ENCODE measurements at places on chromosomes 5 and 9.
A peak's percentile ranks its signal among the peaks of the same experiment; 100 is the strongest.

- no peak for DNase-seq
Observed at GRCh38 chr5:4130819-4131218, 535.2 kb downstream of the IRX1 start.

- DNase-seq = no peak
Observed at GRCh38 chr5:169702693-169703481, 65.8 kb downstream of the DOCK2 start.

DNA sequence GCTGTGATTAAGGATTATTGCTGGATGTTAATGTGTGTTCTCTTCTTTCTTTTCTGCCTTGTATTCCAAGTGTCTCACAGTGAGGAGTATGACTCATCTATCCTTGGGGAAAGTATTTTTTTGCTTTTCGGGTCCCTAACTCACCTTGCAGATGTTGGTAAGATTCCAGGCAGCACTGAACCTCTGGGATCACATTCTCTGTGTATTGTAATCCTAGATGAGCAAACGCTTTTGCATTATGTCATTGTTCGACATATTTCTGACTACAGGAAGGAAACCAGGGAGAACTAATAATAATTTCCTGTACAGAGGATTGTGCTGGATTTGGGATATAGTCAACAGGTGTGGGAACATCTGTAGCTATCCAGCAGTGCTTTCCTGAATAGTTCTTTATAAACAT is 246.1 kb upstream of the TUT7 start:
- DNase-seq = no peak

DNA sequence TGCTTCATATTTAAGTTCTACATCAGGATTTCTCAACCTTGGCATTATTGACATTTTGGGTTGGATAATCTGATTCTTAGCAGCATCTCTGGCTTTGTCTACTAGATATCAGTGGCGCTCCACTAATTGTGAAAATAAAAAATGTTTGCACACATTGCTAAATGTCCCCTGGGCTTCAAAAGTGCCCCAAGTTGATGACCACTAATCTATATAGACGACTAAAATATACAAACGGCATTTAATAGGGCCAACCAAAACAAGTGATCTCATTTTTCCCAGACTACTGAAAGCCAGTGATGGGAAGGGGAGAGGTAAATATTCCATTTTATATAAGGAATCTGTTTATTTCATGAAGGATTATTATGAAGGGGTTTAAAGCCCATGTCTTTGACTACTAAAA is 118.6 kb downstream of the HOMER1 start:
- DNase-seq = no peak

- DNase-seq = no peak
Observed at GRCh38 chr9:16367605-16368231, 502.8 kb downstream of the BNC2 start.

DNA sequence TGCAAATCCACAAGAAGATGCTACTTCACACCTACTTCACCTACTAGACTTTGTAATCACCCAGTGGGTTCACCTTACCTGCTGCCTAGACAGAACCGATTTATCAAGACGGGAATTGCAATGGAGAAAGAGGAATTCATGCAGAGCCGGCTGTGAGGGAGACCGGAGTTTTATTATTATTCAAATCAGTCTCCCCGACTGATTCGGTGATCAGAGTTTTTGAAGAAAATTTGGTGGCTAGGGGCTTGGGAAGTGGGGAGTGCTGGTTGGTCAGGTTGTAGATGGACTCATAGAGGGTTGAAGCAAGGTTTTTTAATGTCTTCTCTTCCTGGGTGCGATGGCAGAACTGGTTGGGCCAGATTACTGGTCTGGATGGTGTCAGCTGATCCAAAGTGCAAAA is 23.4 kb downstream of the SFXN1 start:
- DNase-seq = no peak

- no peak for DNase-seq
Observed at GRCh38 chr9:105515811-105516413, 42.0 kb upstream of the FKTN start.

DNA sequence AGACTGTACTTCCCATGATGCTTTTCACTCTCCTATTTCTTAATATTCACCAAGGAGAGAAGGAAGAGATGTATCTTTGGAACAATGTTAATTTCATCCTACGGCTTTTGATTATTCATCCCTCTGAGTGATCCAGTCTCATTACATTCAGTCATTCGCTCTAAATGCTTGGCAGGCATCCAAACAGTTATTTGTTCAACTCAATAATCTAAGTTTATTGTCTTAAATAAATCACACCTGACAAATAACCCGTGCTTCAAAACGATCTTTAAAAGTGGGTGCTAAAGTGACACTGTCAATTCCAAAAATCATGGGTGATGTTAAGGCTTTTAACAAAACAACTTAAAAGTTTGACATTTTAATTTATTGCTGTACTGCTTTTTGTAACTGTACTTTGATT is 233.1 kb downstream of the RASEF start:
- DNase-seq = no peak

GRCh38 chr5:86979811-86980411 is 287.8 kb upstream of the RASA1 start:
- no peak for DNase-seq

GRCh38 chr9:136832581-136832980 is 9.7 kb upstream of the AJM1 start:
- no peak for DNase-seq

DNA sequence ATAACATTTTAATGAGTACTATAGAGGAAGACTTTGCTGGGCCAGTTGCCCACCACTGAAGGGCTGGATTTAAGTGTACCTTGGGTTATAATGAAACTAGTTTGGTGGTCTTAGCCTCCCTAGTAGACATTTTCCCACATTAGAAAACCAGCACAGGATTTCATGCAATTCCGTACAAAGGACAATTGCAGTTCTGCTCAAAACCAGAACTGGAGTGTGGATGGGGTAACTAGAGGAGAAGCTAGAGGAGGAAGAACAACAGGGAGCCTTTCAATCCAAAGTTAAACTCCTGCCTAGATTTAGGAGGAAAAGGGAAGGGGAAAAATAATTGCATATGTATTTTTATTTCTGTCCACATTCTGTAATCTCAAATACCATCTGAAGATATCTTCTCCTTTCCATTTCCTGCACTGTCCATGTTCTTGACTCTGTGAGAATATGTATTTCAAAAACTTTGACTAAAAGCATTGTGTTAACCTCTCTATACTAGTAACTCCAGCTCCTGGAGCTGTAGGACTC is 97.5 kb upstream of the SSBP2 start:
- DNase-seq = no peak

DNA sequence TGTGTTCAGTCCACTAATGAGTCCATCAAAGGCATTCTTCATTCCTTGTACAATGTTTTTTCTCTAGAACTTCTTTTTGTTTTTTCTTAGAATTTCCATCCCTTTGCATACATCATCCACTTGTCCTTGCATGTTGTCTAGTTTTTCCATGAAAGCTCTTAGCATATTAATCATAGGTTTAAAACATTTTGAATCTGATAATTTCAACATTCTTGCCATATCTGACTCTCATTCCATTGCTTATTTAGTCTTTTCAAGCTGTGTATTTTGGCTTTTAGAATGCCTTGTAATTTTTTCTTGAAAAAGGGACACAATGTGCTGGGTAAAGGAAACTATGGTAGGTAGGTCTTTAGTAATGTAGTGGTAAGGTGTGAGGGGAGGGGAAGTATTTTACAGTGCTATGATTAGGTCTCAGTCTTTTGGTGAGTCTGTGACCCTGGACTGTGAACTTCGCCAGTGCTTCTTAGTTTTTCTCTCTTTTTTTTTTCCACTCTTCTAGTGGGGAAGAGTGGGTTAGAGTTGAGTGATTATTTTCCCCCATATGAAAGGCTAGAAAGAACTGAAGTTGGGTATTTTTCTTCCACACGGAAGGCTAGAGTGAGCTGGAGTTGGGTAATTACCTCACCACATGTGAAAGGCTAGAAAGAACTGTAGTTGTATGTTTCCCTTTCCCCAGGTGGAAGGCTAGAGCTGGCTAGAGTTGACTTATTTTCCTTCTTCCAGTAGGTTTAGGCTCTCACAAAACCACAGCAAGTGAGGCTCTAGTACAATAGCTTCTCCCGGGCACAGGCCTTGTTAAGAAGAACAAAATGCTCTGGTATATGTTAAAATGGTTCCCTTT is 172.1 kb downstream of the SNX18 start:
- DNase-seq = no peak

DNA sequence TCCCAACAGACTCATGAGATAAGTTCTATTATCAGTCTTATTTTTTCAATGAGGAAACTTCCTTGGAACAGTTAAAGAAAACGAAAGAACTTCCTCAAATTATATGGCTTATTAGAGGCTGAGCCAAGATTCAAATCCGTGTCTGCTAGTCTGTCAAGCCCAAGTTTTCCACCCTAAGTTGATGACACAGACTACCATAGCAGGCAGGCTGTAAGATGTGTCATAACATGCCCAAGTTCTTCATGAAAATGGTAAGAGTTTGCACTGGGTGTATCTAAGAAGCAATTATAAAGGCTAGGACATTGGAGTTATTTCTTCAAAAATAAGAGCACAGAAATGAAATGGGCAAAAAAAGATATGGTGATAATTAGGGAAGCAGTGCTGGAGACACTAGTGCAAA is 634.5 kb downstream of the BRINP1 start:
- no peak for DNase-seq

DNA sequence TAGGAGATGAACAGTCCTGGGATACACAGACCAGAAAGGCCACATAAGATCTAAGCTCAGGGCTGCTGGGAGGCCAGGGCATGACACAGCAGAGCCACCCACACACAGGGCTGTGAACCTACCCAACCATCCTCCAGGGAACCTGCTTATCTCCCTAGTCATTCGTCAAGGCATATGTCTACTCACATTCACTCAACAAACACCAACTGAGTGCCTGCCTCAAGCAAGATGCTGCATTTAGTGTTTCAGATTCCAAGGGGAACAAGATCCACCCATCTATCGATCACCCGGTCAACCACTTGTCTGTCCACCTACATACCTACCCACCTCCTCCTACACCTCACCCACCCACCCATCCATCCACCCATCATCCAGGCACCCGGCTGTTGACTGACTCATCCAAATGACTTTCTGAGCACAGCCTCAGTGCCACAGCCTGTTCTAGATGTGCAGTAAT is 1.9 kb downstream of the DPM2 start:
- no peak for DNase-seq

- DNase-seq = peak; percentile 49
Observed at GRCh38 chr5:141928051-141928450, 4.4 kb downstream of the DELE1 start.

GRCh38 chr9:6896562-6896961 is 138.8 kb downstream of the KDM4C start:
- no peak for DNase-seq

- no peak for DNase-seq
Observed at GRCh38 chr9:23663946-23664345, 162.1 kb downstream of the ELAVL2 start.

All from heart left ventricle (tissue), 16 donors.